ENCODE measurements at places on chromosomes 5 and 9. TPM values are rescaled to one million over a fixed set of nuclear protein-coding genes. Genes with fewer than 3 reads are reported as not detected.

DNA sequence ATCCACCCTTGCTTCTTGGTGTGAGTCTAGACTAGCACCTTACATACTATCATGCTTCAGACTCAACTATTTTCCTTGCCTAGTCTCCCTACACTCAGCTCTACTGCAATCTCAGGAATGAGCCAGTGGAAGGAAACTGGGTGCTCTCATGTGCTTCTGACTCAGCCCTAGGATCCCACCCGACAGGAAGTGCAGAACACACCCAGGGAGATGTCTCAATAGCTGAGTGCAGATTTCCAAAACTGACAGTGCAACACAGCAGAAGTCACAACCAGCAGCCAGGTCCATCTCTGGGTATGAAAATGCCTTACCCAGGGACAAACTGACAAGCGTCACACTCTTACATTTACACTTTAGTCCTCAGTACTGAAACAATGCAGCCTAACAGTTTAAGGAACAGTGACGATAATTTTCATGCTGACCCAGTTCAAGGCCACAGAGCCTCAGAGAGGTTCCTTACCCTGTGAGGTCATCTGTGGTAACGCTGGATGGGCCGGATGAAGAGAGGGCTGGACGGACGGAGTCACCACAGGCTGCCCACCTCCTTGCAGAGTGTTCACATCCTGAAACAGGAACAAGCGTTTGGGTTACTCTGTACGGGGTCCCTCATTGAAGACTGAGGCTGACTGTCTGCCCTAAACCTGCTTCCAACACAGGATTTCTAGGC lies 33.0 kb downstream of the FKBP15 start:
- no peak for DNase-seq

DNA sequence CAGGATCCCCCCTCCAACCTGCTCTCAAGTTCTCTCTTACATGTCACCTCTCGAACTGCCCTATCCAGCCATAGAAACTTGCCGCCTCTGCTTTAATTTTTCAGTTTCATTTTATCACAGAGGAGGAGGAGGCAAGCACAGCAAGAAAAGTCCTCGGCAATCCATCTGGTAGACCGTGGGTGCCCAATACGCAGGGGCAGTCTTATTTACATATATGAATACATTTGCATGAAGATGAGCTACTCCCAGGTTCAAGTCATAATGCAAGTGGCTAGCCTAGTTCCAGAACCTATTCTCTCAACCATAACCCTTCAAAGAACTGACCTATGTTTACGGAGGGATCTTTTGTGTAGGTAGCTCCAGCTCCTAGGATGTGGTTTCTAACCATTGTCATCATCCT lies 223.2 kb upstream of the PANK3 start:
- DNase-seq = peak; percentile 52

- peak; percentile 47 for DNase-seq
These were observed 470.6 kb downstream of the PSAT1 start for GRCh38 chr9:78767490-78767889.

SPIN1 gene
- total RNA-seq = 166 TPM

All from dorsolateral prefrontal cortex (tissue), 122 donors.